IPS DF 6.9 (cell line): ENCODE measurements at places on chromosomes 5 and 9.
A peak's percentile ranks its signal among the peaks of the same experiment; 100 is the strongest.

- H3K27ac ChIP-seq: peak overlapping the region; percentile 40
- H3K36me3 ChIP-seq: no peaks in the 10 kb centered on the region
- DNase-seq: no peak
- no peak overlapping the region for H3K4me3 ChIP-seq
These were observed 43.0 kb upstream of the NOTCH1 start for GRCh38 chr9:136588663-136589464.

DNA sequence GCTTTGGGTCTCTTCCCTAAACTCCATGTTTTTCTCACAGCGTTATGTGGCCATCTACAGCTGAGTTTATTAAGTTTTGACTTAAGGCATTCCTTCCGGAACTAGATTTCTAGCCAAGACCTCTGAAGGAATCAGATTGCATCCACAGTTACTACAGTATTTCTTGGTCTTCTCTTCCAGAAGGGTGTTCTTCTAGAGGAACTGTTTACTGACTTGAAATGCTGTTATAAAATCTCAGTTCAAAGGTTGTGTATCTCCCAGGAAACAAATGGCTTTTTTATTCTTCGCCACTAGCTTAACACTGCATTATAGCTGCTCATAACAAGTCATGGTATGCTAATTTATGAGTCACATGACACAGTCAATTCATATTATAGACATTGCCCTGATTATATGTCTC, 55.3 kb upstream of the RAD23B start:
- no peaks in the 10 kb centered on the region for H3K27me3 ChIP-seq
- H3K4me3 ChIP-seq: no peak overlapping the region
- H3K36me3 ChIP-seq: no peaks in the 10 kb centered on the region
- no peak overlapping the region for H3K27ac ChIP-seq
- peaks cover 2% of the 10 kb centered on the region; the same call in 1 of the 2 replicates for H3K4me1 ChIP-seq
- no peak for DNase-seq

DNA sequence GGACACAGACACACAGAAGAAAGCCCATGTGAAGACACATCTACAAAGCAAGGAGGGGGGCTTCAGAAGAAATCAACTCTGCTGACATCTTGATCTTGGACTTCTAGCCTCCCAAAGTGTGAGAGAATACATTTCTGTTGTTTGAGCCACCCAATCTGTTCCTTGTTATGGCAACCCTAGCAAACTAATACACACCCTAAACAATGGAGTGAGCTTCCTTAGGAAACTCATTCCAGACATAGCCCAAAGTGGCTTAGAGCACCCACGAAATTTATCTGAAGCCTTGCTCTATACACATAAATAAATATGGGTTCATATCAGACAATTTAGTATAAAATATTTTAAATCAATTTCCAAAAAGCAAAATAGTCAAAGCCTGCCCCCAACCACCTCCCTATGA, 7.6 kb upstream of the TBC1D2 start:
- H3K27me3 ChIP-seq: no peaks in the 10 kb centered on the region
- no peak for DNase-seq
- H3K4me3 ChIP-seq: no peak overlapping the region
- no peak overlapping the region for H3K27ac ChIP-seq

DNA sequence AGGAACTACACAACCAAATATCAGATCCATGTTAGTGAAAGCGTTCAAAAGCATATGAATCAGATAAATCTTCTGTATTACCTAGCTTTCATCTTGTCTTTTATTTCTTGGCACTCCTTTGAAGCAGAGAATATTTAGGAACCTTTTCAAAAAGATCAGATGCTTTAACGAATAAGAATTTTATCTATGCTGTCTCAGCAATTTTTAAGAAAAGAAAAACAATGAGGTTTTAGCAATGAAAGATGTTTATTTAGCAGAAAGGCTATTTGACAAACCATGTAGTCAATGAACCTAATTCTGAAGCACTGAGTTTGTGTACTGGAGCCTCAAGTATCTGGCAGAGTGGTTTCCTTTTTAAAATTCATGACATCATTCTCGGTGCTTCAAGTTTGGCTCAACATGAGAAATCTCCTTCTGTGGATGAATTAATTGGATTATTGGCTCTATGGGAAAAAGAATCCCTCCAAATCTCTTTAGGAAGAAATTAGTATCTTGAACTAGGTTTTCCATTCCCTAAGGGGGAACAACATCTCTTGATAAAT, 534.7 kb downstream of the CAAP1 start:
- H3K36me3 ChIP-seq: no peaks in the 10 kb centered on the region
- no peak overlapping the region for H3K4me3 ChIP-seq
- no peak overlapping the region for H3K27ac ChIP-seq
- H3K27me3 ChIP-seq: no peaks in the 10 kb centered on the region
- DNase-seq: no peak

GRCh38 chr5:178074266-178074952, 38.9 kb upstream of the N4BP3 start:
- no peak overlapping the region for H3K4me3 ChIP-seq
- DNase-seq: no peak
- no peak overlapping the region for H3K27ac ChIP-seq

DNA sequence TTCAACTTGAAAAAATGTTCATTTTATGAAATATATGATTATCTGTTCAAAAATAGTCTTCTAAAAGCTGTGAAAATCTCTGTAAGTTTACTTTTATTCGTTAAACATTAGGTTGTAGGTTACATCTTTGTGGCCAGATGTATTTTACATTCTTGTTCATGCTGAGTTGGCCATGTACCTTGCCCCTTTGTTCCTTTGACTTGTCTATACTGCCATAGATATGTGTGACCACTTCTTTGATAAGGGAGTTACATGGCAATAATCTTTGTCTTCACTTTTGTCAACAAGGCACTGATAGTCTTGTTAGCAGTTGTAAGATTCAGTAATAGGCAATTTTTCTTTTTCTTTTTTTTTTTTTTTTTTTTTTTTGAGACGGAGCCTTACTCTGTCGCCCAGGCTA, 15.9 kb downstream of the SEC24A start:
- H3K36me3 ChIP-seq: peaks cover 3% of the 10 kb centered on the region; the same call in 1 of the 2 replicates
- H3K27me3 ChIP-seq: no peaks in the 10 kb centered on the region
- no peak overlapping the region for H3K27ac ChIP-seq
- no peak overlapping the region for H3K4me3 ChIP-seq

DNA sequence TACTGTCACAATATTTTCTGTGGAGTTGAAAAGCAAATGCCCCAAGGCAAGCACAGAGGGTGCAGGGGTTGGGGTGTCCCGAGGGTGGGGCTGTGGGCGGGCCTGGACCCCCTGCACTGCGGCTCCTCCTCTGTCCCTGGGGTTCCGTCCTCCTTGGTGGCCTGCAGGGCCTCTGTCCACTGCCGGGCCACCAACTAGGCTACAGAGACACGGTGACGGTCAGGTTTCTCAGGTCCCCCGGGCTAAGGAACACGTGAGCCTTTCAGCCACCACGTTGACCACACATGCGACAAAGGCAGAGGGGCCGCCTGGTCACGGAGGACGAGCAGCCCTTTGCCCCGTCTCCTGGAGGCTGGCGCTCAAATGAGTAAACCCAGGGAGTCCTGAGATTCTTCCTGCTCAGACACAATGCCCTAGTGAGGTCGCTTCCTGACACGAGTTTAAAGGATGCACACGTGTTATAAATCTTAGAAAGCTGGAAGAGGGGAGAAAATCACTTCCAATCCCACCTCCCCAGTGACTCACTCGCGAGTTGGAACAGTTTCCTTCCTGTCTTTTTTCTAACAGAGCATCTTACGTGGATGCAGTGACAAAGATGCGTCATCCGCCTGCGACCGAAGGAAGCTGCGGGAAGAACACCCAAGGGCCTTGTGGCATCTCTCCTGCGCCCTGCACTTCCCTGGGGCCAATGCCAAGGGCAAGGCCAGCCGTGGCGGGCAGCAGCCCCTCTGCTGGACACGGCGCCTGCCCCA, 24.8 kb upstream of the OBP2B start:
- no peak for DNase-seq
- no peaks in the 10 kb centered on the region for H3K4me1 ChIP-seq
- H3K27me3 ChIP-seq: no peaks in the 10 kb centered on the region; the same call in 1 of the 2 replicates
- H3K27ac ChIP-seq: no peak overlapping the region
- H3K4me3 ChIP-seq: no peak overlapping the region
- no peaks in the 10 kb centered on the region for H3K36me3 ChIP-seq

- H3K27ac ChIP-seq: no peak overlapping the region
- no peaks in the 10 kb centered on the region for H3K36me3 ChIP-seq
- DNase-seq: no peak
- H3K4me1 ChIP-seq: 0 out of 2 replicates have a peak, but pooled peaks cover 1% of the 10 kb centered on the region
- peak overlapping the region; percentile 22; the same call in 1 of the 2 replicates for H3K4me3 ChIP-seq
- H3K27me3 ChIP-seq: no peaks in the 10 kb centered on the region
These were observed 142.6 kb downstream of the PBX3 start for GRCh38 chr9:125889476-125890419.

GRCh38 chr5:144469106-144469505, 298.4 kb downstream of the KCTD16 start:
- H3K36me3 ChIP-seq: no peaks in the 10 kb centered on the region
- no peaks in the 10 kb centered on the region for H3K27me3 ChIP-seq
- no peak overlapping the region for H3K4me3 ChIP-seq
- no peak for DNase-seq
- no peaks in the 10 kb centered on the region; the same call in 1 of the 2 replicates for H3K4me1 ChIP-seq
- no peak overlapping the region for H3K27ac ChIP-seq

GRCh38 chr5:120320626-120321025, 143.5 kb upstream of the PRR16 start:
- H3K4me3 ChIP-seq: no peak overlapping the region
- H3K27me3 ChIP-seq: no peaks in the 10 kb centered on the region
- no peak overlapping the region for H3K27ac ChIP-seq
- DNase-seq: no peak
- no peaks in the 10 kb centered on the region for H3K4me1 ChIP-seq

DNA sequence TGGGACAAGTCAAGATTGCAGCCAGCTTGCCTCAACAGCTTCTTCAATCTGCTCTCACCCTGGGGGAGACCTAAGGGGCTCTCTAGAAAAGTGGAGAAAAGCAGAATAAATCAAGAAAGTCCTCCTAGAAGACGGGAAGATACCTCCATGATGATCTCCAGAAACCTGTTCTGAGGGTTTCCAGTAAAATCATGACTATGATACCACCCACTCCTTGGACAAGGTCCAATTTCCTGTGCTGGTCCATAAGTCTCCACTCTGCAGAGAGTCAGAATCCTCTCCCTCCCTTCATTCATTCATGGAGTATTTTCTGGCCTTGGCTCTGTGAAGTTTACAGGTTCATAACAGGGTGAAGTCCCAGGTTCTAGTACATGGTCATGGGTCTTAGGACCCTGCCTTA, 168.6 kb downstream of the SLC12A2 start:
- H3K27me3 ChIP-seq: no peaks in the 10 kb centered on the region
- no peaks in the 10 kb centered on the region for H3K36me3 ChIP-seq
- no peak overlapping the region for H3K4me3 ChIP-seq
- no peak for DNase-seq

- H3K27me3 ChIP-seq: no peaks in the 10 kb centered on the region
- H3K36me3 ChIP-seq: no peaks in the 10 kb centered on the region
- H3K27ac ChIP-seq: no peak overlapping the region
These were observed 95.2 kb upstream of the PHF24 start for GRCh38 chr9:34862836-34863235.

DNA sequence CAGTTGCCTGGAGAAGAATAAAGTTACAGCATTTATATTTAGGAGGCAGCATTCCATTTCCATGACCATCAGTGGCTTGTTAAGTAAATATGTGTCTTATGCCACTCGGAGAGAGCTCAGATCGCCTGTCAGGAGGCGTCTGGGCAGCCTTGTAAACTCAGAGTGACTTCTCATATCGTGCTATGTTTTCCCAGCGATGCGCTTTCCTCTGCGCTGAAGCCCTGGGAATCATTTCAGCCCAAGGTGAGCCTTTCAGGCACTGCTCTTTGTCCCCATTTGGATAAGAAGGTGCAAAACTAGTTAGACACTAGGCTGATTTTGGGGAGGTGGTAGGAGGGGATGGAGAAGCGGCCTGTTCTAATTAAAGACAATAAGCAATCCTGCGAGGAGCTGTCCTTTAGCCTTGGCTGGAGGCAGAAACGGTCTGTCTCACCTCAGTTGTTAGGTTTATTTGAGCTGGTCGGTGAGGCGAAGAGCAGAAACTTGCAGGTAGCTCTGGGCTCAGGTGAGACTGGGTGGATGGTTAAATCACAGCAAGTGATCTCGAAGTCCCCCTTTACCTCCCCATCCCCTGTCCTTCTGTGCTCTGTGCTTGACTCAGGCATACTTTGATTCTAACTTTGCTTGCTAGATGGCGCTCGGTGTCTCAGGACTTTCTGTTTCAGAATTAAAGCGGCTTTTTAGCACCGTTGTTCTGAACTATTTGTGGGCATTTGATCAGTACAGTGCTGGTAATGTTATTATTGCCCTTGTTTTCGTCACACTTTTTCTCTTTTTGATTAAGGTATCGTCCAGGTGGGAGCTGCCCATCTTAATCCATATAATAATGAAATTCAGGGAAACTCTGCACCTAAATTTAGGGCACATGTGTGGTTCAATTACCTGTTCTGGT, 24.6 kb downstream of the NR2F1 start:
- H3K36me3 ChIP-seq: no peaks in the 10 kb centered on the region
- DNase-seq: no peak
- H3K27me3 ChIP-seq: peaks cover 77% of the 10 kb centered on the region
- peaks cover 8% of the 10 kb centered on the region for H3K4me1 ChIP-seq
- no peak overlapping the region for H3K4me3 ChIP-seq
- H3K27ac ChIP-seq: no peak overlapping the region

GRCh38 chr5:17169507-17169906, 47.9 kb upstream of the BASP1 start:
- H3K4me3 ChIP-seq: no peak overlapping the region
- peaks cover 3% of the 10 kb centered on the region; the same call in 1 of the 2 replicates for H3K4me1 ChIP-seq
- no peaks in the 10 kb centered on the region for H3K27me3 ChIP-seq
- H3K27ac ChIP-seq: no peak overlapping the region

- H3K27ac ChIP-seq: no peak overlapping the region
- no peak for DNase-seq
- H3K4me1 ChIP-seq: no peaks in the 10 kb centered on the region
These were observed 39.4 kb downstream of the SMIM23 start for GRCh38 chr5:171825051-171825450.

GRCh38 chr5:93151121-93151520, 429.9 kb downstream of the NR2F1-AS1 start:
- no peaks in the 10 kb centered on the region for H3K27me3 ChIP-seq
- no peak overlapping the region for H3K27ac ChIP-seq
- no peaks in the 10 kb centered on the region for H3K36me3 ChIP-seq
- no peak for DNase-seq
- H3K4me1 ChIP-seq: no peaks in the 10 kb centered on the region
- no peak overlapping the region for H3K4me3 ChIP-seq
